ENCODE measurements at places on chromosomes 6 and 20. TPM values are rescaled to one million over a fixed set of nuclear protein-coding genes. Genes with fewer than 3 reads are reported as not detected.

Gene CD83
- polyA plus RNA-seq = 1.9 TPM

Gene VGLL2
- polyA plus RNA-seq = not detected

Gene DSP
- 93.5 TPM for polyA plus RNA-seq

Gene SLC39A7
- 50.5 TPM for polyA plus RNA-seq

Gene REM1
- not detected for polyA plus RNA-seq

Gene ANKEF1
- polyA plus RNA-seq = 4.4 TPM

Gene C6orf132
- polyA plus RNA-seq = 9.5 TPM

Gene TSPYL4
- 8.9 TPM for polyA plus RNA-seq

Gene SNX3
- polyA plus RNA-seq = 146 TPM

Gene PLEKHG1
- polyA plus RNA-seq = 8.6 TPM

Gene RPS6KA2
- polyA plus RNA-seq = 28.0 TPM

Gene PKHD1
- 0.05 TPM for polyA plus RNA-seq

Gene SPATS1
- not detected for polyA plus RNA-seq

Gene TBXT
- not detected for polyA plus RNA-seq

Gene CAGE1
- 0.01 TPM for polyA plus RNA-seq

Gene SNRNP48
- polyA plus RNA-seq = 5.6 TPM

Gene CST2
- not detected for polyA plus RNA-seq

Gene PPDPF
- 62.8 TPM for polyA plus RNA-seq

Gene PRSS16
- 11.9 TPM for polyA plus RNA-seq

Gene BANF2
- polyA plus RNA-seq = not detected

Gene PHACTR3
- 11.3 TPM for polyA plus RNA-seq

Gene LY6G6F
- polyA plus RNA-seq = not detected

Gene TNF
- polyA plus RNA-seq = 0.08 TPM

Gene TCF19
- 25.9 TPM for polyA plus RNA-seq

Gene FAM83C
- polyA plus RNA-seq = not detected

Gene EFCAB8
- polyA plus RNA-seq = not detected

Gene ZNF311
- 1.3 TPM for polyA plus RNA-seq

Gene MSH5
- 12.3 TPM for polyA plus RNA-seq

Gene FAM184A
- polyA plus RNA-seq = 0.02 TPM

Gene MCCD1
- polyA plus RNA-seq = not detected

Gene CST4
- not detected for polyA plus RNA-seq

Gene PCNA
- polyA plus RNA-seq = 412 TPM

Gene HLA-DRA
- 0.03 TPM for polyA plus RNA-seq

Gene C6orf15
- 0.24 TPM for polyA plus RNA-seq

Gene GSTA2
- polyA plus RNA-seq = not detected

Gene BEND3
- polyA plus RNA-seq = 5.4 TPM

Gene ROS1
- polyA plus RNA-seq = 6.9 TPM

Gene MRAP2
- polyA plus RNA-seq = 1.4 TPM

Gene STMND1
- polyA plus RNA-seq = not detected

Gene FLRT3
- 81.5 TPM for polyA plus RNA-seq

Gene BMP6
- polyA plus RNA-seq = 4.2 TPM

Gene DST
- 120 TPM for polyA plus RNA-seq

Gene CGA
- polyA plus RNA-seq = not detected

Gene ABHD12
- 16.8 TPM for polyA plus RNA-seq

Gene BPIFB4
- polyA plus RNA-seq = not detected

Gene ATP6V1G2
- 1.1 TPM for polyA plus RNA-seq

Gene BTN1A1
- not detected for polyA plus RNA-seq

Gene OVOL2
- polyA plus RNA-seq = 6.1 TPM

Gene DEFB132
- polyA plus RNA-seq = not detected

Gene SSTR4
- not detected for polyA plus RNA-seq

Gene RAET1L
- 3.3 TPM for polyA plus RNA-seq

Gene NKX2-4
- polyA plus RNA-seq = not detected

Gene PRR18
- 0.01 TPM for polyA plus RNA-seq

Gene NT5E
- polyA plus RNA-seq = 148 TPM

Gene CTCFL
- not detected for polyA plus RNA-seq

Gene C20orf202
- not detected for polyA plus RNA-seq

Gene LAMA4
- 0.18 TPM for polyA plus RNA-seq

Gene ADGRF1
- 51.5 TPM for polyA plus RNA-seq

Data from mammary epithelial cell (primary cell).